Bronchial smooth muscle cell (primary cell): ENCODE measurements at places on chromosomes 1 and 21. TPM values are rescaled to one million over a fixed set of nuclear protein-coding genes. Genes with fewer than 3 reads are reported as not detected.

OR6K3 gene
- not detected in 2 replicates for total RNA-seq

AMIGO1 gene
- 1.3 and 1.9 TPM in 2 replicates for total RNA-seq

FCRL3 gene
- not detected in 2 replicates for total RNA-seq

RASSF5 gene
- 1.7 and 2.4 TPM in 2 replicates for total RNA-seq

FAM72B gene
- 1.3 and 1.7 TPM in 2 replicates for total RNA-seq

NBPF4 gene
- total RNA-seq, result not detected in 2 replicates

FMOD gene
- 3.6 and 20.5 TPM in 2 replicates for total RNA-seq

KCNH1 gene
- not detected in 2 replicates for total RNA-seq

CORT gene
- total RNA-seq, result 0.09 TPM in 1 of 2 replicates, not detected in the other

KIF17 gene
- 0.32 and 0.43 TPM in 2 replicates for total RNA-seq

YOD1 gene
- total RNA-seq, result 3.3 and 3.8 TPM in 2 replicates

KLHDC8A gene
- not detected in 2 replicates for total RNA-seq

SYCP1 gene
- total RNA-seq, result not detected in 2 replicates

ZNF697 gene
- total RNA-seq, result 7.6 and 8.2 TPM in 2 replicates

ADORA1 gene
- total RNA-seq, result 3.2 and 24.5 TPM in 2 replicates

IFI44L gene
- total RNA-seq, result 5.9 and 17.7 TPM in 2 replicates

B3GALT5 gene
- 0.17 and 0.32 TPM in 2 replicates for total RNA-seq

RPE65 gene
- not detected in 2 replicates for total RNA-seq

OVAAL gene
- total RNA-seq, result not detected in 2 replicates

MSH4 gene
- 0.16 and 0.52 TPM in 2 replicates for total RNA-seq

FAM163A gene
- not detected in 2 replicates for total RNA-seq

TLCD4 gene
- under 0.01 and 0.16 TPM in 2 replicates for total RNA-seq

MTARC2 gene
- total RNA-seq, result 2.4 and 5.3 TPM in 2 replicates
